ENCODE measurements at places on chromosomes 5 and 9.

GRCh38 chr5:123132316-123132715 lies 43.3 kb downstream of the PRDM6 start:
- no peak for DNase-seq

- DNase-seq = no peak
These were observed 776 bp upstream of the RANBP17 start for GRCh38 chr5:170860818-170861666.

GRCh38 chr5:145445027-145445426 lies 390.1 kb downstream of the PRELID2 start:
- no peak for DNase-seq

- DNase-seq = no peak
These were observed 22.6 kb downstream of the CNTFR start for GRCh38 chr9:34566972-34567371.

DNA sequence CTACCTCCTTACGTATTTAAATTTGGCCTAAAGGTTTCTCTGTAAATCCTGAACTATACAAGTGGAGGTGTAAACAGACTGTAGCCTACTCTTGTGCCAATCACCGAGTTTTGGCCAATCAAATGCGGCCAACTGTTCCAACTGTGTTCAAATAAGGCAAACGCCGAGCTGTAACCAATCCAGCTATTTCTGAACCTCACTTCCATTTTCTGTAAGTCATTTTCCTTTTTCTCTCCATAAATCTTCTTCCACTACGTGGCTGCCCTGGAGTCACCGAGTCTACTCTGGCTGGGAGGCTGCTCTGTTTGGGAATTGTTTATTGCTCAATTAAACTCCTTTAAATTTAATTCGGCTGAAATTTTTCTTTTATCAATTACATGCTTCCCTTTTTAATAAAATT lies 58.4 kb downstream of the S1PR3 start:
- no peak for DNase-seq

GRCh38 chr5:157115012-157115411 lies 6.2 kb upstream of the HAVCR2 start:
- DNase-seq = no peak

- no peak for DNase-seq
These were observed 100.5 kb upstream of the SNX2 start for GRCh38 chr5:122674385-122674784.

DNA sequence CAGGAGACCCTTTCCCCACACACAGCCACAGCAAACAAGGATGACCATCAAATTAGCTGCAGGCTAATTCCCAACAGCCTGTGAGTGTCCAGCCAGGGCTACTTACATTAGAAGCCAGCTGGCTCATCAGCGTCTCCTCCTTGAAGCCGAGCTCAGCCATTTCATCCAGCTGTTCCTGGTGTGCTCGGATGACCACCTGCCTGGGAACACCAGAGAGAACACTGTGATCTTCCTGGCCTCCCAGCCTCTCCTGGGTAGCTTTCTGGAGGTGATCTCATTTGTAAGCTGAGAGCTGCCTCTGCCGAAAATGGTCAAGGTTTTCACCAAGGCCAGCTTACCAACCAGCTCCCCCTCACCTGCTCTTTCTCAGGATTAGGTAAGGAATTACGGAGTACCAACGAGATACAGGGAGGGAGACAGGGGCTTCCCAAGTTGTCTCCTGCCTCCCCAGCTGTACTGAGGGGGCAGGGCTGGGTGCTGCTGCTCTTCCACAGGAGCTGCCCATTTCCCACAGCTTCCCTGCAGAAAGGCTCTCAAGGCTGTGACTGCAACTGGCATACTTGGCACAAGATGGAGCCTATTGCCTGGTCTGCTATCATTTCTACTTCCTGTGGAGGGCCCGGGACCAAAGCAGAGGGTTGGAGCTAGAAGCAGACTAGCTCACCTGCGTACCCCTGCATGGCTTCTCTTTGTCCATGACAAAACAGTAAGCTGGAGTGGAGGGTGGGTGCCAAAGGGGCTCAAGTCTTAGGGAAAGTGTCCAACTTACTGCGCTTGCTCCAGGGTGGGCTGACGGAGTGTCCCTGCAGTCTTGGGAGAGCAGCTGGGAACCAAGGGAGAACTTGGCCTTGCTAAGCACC lies 73.9 kb downstream of the KIF24 start:
- DNase-seq = no peak

DNA sequence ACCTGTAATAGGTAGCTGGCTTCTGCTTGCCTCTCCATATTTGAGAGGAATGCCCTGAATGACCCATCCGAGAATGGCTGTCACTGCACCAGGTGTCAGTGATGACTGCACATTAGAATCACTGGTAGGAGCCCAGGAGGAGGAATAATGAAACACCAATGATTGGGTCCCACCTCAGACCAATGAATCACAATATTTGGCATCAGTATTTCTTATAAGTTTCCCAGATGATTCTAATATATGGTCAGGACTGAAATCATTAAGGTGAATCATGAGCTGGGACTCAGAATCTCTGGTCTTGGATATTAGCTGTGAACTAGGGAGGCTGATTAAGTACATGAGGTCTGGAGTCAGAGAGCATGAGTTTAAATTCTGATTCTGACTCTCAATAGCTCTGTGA lies 23.4 kb downstream of the ARSB start:
- no peak for DNase-seq

DNA sequence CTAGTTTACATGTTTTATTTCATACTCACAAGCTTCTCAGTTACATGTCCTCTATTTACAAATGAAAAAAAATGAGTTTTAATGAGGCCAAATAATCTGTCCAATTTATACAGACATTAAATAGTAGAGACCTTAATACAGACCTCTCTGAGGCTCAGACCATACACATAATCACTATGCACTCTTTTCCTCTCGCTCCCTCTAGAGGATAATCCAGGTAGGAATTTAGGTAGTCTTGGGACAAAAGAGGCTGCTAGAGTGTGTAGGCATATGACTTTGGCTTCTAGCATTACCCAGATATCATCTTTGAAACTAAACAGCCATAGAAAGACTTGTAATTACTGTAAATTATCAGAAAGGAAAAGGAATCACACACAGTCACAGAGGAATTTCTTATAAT lies 444.7 kb downstream of the HINT1 start:
- DNase-seq = no peak

GRCh38 chr9:121399883-121400607 lies 30.0 kb upstream of the STOM start:
- no peak for DNase-seq
